ENCODE measurements at places on chromosomes 4 and X.

- DNase-seq: no peak
Observed at GRCh38 chr4:11042760-11043159, 358.2 kb upstream of the CLNK start.

DNA sequence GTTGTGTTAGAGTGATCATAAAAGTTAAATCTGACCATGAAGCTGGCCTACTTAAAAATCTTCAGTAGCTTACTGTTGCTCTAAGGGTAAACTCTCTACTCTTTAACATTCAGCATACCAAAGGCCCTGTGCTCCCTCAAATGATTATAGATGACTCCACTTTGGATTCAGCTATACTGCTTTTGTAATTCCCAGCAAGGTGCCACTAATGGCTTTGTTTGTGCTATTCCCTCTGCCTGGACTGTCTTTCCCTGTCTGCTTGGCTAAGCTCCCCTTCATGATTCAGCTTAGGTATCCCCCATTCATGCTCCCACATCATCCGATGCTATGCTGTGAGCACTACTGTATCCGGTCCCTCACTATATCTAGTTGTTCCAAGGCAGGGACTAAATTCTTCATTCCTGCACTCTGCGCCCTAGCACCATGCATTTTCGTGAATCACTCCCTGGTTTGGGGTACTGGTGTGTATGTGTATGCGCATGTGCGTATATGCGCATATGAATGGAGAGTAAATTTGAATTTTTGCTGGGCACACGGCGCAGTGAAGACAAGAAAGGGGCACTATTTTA is 453 bp upstream of the PBDC1 start:
- no peak for DNase-seq

DNA sequence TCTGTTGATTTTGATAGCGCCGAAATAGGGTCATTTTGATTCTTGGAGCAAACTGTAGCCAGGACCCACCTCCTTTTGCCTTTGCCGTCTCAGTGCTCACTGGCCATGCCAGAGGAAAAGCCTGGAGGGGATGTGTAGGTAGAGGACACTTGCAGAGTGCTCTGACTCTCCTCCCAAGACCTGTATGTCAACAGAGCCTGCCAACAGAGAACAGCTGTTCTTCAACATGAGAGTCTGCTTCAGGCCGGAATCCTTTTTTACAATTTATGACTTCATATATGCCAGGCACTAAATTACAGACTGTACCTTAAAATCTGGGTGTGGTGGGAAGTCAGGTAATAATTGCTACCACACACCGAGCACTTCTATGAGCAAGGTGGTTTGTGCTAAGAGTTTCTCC is 94.2 kb downstream of the KDR start:
- no peak for DNase-seq

GRCh38 chrX:129522184-129523078 is 859 bp downstream of the SMARCA1 start:
- DNase-seq: peak; percentile 78

DNA sequence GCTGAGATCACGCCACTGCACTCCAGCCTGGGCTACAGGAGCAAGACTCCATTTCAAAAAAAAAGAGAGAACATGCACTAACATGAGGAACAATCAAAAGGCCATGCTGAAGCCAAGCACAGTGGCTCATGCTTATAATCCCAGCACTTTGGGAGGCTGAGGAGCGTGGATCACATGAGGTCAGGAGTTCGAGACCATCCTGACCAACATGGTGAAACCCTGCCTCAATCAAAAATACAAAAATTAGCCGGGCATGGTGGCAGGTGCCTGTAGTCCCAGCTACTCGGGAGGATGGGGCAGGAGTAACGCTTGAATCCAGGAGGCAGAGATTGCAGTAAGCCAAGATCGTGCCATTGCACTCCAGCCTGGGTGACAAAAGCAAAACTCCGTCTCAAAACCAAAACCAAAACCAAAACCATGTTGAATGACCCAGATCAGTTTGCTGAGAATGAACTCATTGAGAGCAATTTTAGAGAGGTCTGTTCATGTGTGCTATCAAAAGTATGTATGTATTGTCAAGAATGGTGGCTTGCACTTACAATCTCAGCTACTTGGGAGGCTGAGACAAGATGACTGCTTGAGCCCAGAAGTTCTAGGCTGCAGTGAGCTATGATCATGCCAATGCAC is 44.8 kb downstream of the PDS5A start:
- DNase-seq: no peak

- DNase-seq: no peak
Observed at GRCh38 chrX:99095965-99096635, 1314.0 kb downstream of the PCDH19 start.

DNA sequence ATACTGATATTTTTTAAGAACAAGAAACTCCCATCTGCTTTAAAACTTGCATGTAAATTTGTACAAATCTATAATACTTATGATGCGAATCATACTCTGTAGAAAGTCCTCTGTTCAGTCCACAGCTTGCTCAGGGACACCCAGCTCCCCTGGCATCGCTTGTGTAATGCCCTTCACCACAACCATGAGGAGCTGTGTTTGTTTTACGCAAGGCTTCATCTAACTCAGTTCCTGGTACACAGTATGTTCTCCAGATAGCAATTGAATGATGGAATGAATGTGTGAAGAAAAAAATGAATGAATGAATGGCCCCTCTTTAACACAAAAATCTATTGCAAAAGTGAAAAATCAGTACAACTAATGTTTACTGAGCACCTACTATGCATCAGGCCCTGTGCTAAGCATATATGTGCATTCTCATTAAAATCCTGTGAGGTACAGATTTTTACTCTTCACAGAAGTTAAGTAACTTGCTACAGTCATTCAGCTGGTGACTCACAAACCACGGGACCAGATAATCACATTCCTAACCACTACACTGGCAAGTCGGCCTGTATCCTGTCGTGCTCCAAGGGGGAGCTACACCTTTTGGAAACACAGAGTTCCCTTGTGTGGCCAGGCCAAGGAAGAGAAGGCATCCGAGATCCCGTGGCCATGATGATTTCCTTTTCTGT is 58.7 kb upstream of the KDR start:
- no peak for DNase-seq

DNA sequence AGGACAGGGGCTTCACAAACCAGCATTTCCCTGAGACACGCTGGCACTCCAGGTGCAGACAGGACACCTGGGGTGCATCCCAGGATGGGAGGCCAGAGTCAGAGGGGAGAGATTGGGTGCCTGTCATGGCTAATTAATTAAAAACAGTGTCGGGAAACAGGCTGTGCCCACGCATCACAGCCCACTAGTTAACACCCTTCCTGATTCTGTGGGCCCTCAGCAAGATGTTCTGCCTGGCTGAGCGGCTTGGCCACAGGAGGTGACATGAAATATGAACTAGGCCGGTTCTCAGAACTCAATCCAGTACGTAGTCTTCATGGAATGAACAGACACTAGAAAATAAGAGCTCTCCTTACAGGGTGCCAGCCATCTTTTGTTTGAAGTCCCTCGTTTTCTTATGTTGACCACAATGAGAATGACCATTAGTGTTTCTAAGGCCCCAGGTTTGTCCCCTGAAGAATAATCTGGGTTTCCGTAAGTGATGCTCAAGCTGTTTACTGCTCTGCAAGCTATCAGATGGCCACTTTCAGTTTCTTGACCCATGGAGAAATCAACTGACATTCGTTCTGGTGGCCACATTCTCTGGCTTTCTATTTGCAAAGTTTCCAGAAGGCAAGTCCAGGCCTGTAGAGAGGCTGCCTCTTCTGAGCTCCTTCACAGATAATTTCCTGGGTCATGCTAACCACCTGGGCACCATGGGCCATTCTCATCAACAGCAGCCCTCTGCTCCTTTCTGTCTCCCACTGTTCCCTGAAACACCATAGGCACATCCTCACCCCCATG is 72.3 kb downstream of the SLC34A2 start:
- no peak for DNase-seq

DNA sequence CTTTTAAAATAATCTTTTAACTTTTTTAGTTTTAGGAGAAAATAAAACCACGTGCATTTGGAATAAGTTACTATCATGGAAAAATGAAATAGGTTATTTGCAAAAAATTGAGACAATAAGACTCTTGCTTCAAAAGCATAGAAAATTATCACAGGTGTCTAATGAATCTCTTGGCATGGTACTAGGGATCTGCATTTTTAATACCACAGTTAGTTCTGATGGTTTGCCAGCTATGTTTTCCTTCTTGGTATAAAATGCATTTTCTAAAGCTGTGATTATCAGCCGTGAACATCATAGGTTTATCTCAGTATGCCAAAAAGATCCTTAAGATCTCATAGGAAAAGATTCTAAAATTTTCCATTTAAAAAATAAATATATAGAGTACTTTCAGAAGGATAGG is 83.9 kb downstream of the RASL11B start:
- DNase-seq: no peak

DNA sequence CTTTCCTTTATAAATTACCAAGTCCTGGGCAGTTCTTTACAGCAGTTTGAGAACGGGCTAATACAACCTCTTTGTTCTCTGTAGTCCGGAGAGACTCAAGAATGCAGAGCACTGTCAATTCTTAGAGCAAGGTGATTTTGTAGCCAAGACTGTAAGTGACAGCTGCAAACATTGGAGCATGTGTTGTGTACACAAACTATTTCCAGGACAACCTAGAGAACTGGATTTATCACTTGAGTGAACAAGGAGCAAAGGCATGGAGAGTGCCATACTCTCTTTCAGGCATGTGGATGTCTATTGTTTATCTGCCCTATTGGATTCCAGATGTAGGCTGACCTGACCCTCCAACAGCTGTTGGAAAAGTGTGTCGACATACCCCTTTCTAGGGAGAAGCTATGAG is 153.9 kb downstream of the SPANXN3 start:
- no peak for DNase-seq

DNA sequence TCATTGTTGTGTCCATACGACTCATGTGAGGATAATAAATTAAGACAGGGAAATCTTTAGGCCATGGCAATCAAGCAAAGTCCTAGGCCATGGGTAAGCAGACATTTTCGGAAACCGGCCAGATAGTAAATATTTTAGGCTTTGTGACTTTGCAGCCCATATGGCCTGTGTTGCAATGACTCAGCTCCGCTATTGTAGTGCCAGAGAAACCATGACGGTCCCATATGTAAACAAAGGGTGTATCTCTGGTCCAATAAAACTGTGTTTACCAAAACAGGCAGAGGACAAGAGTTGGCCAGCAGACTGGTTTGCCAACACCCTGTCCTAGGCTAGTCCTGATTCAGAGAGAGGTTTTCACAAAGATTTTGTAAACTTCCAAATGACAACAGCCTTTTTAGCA is 5.0 kb downstream of the FAM114A1 start:
- no peak for DNase-seq

GRCh38 chr4:4474476-4474875 is 67.4 kb downstream of the STX18 start:
- DNase-seq: no peak

GRCh38 chrX:100710816-100711215 is 21.1 kb downstream of the SYTL4 start:
- DNase-seq: no peak

- DNase-seq: no peak
Observed at GRCh38 chrX:123331349-123331748, 147.3 kb downstream of the GRIA3 start.

GRCh38 chr4:77613267-77613666 is 7.6 kb downstream of the CXCL13 start:
- DNase-seq: no peak

DNA sequence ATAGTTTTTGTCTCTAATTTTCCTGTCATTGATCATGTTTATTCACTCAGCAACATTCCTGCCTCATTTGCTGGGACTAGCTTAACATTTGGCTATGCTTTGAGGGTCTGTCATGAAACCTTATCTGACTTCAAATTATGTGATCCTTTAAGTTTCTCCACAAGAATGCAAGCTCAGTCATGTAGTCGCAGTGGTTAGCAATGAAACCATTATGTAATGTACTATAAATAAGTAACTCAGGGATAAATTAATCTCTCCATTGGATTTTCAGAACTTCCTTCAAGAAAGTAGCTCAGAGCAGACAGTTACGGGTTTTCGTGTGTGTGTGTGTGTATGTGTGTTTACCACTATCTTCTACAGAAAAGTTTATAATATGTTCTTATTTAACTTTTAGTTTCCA is 993.6 kb downstream of the ADGRL3 start:
- no peak for DNase-seq

DNA sequence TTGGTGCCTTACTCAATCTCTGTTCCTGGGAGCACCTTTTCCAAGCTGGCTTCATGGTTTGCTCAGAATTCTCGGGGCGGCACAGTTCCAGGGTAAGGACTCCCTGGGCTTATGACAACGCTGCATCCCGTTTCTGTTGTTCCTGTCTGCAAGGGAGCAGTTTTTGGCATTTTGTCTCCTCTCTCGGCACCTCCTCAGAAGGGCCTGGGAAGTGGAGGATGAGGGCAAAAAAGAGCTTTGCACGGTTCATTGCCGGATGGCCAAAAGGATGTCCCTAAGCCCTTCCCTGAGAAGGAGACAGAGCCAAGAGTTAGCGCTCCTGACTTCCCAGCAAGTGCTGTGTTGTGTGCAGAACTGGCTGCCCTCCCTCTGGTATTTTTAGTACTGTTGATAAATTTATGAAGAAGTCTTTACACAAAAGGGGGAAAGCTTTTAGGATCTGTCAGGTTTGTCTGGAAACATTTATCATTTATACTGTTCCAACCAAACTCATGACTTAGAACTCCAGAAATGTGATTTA is 13.4 kb downstream of the SRD5A3 start:
- DNase-seq: no peak

DNA sequence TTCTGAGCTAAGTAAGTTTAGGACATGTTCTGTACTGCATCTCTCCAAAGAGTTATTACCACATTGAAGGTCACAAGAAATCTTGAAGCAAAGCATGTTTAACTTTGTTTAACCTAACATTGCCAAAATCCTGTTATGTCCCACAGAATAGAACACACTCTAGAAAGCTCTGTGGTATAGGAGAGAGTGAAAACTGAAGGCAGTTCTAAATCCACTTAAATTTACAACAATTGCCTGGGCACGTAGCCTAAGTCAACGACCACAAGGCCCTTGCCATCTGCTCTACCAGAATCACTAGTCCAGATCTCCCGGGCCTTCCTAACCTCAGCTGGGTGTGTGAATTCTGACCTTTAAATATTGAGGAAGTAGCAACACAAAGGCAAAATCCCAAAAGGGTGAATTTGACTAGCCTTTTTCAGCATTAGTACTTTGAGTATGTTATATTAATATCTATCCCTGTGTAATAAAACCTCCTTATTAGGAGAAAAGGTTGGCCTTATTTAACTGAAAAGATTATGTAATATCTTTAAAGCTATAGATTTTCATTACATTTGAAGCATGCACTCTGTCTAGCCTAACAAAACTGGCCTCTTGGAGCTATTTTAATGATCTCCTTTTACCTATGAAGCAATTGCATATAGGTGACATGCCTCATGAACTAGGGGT is 4.5 kb upstream of the MAML3 start:
- peak; percentile 46 for DNase-seq

- DNase-seq: no peak
Observed at GRCh38 chrX:74248889-74249288, 55.1 kb upstream of the ZCCHC13 start.

DNA sequence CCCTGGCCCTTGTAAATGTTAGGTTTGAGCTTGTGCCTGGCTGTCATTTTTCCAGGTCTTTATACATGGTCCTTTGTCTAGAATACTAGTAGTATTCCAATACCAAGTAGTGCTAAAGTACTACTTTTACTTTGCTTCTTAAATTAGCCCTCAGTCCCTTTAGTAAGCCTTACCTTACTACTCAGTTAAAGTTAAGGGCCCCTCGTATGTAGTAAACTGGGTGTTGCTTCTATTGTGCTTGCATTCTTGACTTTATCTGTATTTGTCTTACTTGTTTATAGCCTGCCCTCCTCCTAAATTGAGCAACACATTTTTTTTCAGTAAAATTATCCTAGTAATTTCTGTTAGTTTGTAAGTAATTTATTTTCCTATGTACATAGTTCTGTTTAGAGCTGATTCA is 25.2 kb downstream of the CLCN3 start:
- DNase-seq: no peak

Data from SK-N-SH (cell line).